Activated T-cell treated with anti-CD3 and anti-CD28 coated beads, Interleukin-2, amount 50 U/mL, for 24 hours (primary cell): ENCODE measurements at places on chromosomes 6 and 20.

GRCh38 chr6:44278315-44278714, 8.1 kb downstream of the TMEM151B start:
- DNase-seq, result no peak

- peak; percentile 58 for DNase-seq
These were observed 69.1 kb upstream of the PBOV1 start for GRCh38 chr6:138287144-138287955.

- DNase-seq, result no peak
These were observed 828 bp upstream of the XKR7 start for GRCh38 chr20:31966991-31967655.

DNA sequence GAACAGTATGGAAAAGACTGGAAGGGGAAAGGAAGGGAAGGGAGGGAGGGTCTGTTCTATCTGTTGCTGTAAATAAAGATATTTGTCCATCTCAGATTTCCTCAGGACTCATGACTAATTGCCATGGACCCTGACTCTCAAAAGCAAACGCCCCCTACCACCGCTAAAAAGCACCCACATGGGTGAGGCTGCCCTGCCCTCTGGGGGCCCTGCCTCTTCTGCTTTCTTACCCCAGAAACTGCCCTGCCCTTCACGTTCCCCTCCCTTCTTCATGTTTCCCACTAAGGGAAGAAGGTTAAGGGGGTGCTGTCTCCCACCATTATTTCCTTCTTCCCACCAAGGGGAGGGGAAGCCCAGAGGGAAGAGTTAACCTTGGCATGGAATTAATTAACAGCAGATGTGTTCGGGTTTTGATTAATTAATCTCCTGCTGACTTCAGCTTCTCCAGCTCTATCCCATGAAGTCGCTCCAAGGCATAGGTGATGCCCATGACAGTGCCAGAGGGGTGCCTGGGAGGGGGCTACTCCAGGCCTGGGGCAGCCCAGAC, 16.0 kb downstream of the MDFI start:
- no peak for DNase-seq

DNA sequence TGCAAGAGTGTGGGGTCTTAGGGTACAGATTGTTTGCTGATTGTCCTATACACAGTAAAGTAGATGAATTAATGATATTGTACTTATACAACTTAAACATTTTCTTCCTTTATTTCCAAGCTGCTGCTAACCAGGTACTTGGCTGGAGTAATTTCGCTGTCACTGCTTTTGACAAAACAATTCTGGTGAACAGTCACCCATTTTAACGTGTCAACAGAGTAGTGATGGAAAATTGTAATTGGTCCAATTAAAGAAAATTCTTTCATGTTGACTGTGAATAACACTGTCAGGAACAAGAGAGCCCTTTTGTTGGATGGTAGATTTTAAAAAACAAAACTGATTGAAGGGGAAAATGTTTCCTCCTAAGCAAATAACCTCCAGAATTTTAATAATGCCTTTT, 26.4 kb upstream of the MROH8 start:
- DNase-seq, result no peak

GRCh38 chr6:74851596-74851995, 354.3 kb downstream of the COL12A1 start:
- DNase-seq, result no peak

- DNase-seq, result no peak
These were observed 83.8 kb downstream of the UST start for GRCh38 chr6:148830614-148831013.

- no peak for DNase-seq
These were observed 3.8 kb downstream of the TBC1D32 start for GRCh38 chr6:121330516-121330915.

- DNase-seq, result no peak
These were observed 6.7 kb downstream of the RPRD1B start for GRCh38 chr20:38040276-38040675.
